ENCODE measurements at places on chromosomes 13 and 19.
A peak's percentile ranks its signal among the peaks of the same experiment; 100 is the strongest.

- DNase-seq = no peak
Observed at GRCh38 chr13:94950303-94950702, 238.0 kb upstream of the SOX21 start.

DNA sequence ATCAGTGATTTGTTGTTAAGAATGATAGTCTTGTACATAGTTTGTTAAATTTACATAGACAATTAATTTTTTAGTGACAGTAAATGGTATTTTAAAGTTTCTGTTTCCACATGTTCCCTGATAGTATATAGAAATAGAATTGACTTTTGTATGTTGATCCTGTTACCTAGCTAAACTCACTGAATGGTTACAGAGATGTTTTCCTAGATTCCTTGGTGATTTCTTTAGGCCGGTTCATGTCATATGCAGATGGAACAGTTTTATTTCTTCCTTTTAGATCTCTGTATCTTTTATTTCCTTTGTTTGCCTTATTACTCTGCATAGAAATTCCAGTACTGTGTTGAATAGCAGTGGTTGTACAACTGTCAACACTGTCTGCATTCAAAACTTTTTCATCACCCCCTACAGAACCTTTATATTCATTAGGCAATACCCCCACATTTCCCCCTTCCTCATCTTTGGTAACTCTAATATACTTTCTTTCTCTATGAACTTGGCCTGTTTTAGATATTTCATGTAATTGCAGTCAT lies 86.3 kb downstream of the NBEA start:
- DNase-seq = no peak

DNA sequence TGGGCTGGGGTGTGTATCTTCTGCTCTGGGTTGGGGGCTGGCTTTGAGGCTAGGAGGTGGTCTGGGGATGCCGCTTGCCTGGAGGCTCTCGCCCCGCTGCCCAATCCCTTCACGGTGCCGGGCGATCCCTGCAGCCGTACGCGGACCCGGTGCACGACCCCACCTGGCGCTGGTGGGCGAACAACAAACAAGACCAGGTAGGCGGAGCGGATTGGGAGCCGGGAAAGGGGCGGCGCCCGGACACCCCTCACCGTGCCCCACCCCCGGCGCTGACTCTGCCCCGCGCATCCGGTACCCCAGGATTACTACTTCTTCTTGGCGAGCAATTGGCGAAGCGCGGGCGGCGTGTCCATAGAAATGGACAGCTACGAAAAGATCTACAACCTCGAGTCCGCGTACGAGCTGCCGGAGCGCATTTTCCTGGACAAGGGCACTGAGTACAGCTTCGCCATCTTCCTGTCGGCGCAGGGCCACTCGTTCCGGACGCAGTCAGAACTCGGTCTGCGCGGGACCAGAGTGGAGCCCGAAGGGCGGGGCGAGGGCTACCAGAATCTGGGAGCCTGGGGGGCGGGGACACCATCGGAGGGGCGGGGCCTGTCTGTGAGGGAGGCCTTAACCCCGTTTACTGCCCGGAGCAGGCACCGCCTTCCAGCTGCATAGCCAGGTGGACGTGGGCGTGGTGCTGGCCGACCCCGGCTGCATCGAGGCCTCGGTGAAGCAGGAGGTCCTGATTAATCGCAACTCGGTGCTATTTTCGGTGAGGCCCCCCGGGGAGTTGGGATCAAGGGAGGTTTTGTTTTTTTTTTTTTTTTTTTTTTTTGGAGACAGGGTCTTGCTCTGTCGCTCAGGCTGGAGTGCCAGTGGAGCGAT lies 12.1 kb upstream of the PSMD8 start:
- DNase-seq = peak; percentile 59

DNA sequence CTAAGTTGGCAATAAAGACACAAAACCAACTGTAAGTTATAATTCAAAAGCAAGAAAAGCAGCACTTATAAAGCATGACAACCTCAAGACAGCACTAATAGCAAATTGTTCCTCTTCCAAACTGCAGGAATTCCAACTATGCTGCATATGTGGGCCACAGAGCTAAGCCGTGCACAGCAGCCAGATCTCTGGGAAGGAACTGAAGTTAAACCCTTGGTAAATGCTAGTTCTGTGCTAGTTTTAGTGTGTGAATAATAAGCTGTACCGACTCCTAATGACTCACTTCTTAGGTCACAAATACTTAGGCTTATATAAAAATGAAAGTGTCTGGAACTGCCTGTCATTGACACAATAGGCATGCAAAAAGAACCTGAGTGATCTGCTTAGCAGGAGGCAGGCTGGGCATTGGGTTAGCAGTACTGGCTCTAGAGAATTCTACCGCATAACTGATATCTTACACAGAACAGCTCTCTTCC lies 21.2 kb upstream of the GTF3A start:
- DNase-seq = no peak

DNA sequence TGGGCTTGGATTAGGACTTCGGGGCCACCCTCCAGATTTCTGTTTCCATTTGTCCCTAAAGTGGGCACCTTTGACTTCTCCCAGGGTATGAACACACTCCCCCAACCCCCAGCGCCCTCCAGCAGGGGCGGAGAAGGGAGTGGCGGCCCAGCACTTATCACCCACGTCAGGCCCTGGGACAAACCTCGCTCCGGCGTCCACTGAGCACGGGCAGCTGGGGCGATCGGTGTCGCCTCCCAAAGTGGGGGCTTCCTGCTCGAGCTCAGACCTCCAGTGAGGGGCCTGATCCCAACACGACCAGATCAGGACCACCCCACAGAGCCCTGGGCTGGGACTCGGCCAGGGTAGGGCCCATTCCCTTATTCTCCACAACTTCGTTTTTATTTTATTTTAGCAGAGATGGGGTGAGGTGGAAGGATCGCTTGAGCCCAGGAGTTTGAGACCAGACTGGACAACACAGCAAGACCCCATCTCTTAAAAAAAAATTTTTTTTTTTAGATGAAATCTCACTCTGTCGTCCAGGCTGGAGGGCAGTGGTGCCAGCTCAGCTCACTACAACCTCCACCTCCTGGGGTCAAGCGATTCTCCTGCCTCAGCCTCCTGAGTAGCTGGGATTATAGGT lies 3.7 kb upstream of the TCF3 start:
- no peak for DNase-seq
